Stromal cell of bone marrow (primary cell): ENCODE measurements at places on chromosomes 11 and 22.

DNA sequence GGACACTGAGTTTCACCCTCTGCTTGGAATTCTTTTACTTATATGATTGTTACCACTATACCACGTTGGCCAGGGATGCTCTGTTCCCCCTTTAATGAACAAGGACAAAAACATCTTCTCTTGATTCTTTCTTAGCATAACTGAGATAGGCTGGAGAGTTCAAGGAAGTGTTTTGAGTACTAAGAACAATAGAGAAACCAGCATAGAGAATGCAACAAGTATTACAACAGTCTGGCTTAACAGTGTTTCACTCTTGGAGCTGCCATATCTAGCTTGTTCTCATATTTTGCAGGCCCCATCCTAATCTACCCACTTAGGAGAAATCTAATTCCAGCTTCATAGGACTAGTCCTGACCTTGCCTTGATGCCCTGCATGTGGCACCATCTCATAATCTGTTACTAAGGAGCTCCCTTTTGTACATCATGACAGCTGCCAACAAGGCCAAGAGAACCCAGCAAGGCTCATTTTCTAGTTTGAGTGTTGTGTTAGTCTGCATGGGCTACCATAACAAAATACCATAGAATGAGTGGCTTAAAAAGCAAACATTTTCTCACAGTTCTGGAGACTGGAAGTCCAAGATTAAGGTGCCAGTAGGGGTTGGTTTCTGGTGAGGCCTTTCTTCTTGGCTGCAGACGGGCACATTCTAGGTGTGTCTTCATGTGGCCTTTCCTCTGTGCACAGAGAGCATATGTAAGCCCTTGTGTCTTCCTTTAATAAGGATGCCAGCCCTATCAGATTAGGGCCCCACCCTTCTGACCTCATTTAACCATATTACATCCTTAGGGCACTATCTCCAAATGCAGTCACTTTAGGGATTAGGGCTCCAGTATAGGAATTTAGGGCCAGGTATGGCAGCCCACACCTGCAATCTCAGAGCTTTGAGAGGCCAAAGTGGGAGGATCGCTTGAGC, 37.8 kb downstream of the PACS1 start:
- DNase-seq = no peak

DNA sequence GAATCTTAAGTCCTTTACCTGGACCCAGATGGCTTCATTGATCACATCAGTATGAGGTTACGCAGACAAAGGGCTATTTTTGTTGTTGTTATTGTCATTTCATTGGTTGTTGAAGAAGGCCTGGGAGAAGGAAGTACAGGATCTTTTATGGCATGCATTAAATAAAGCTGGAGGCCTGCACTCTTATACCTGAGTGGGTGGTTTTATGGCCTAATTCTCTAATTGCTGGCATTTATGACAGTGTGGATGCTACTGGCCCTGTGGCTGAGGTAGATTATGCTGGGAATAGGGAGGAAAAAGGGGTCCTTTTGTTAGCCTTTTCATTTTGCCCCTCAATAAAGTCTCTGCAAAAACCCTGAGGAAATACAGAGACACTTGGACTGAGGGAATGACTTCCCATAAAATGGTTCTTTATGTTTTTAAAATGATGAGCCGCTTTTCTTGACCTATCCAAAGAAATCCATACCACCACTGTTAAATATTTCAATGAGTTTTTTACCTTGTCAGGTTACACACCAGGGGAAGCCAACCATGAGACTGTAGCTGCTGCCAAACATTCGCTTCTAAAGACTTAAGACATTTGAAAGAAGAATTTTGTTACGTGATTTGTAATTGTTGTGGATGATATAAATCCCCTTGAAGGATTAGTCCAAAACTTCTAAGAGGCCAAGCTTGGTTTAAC, 6.8 kb downstream of the KMT2A start:
- no peak for DNase-seq

DNA sequence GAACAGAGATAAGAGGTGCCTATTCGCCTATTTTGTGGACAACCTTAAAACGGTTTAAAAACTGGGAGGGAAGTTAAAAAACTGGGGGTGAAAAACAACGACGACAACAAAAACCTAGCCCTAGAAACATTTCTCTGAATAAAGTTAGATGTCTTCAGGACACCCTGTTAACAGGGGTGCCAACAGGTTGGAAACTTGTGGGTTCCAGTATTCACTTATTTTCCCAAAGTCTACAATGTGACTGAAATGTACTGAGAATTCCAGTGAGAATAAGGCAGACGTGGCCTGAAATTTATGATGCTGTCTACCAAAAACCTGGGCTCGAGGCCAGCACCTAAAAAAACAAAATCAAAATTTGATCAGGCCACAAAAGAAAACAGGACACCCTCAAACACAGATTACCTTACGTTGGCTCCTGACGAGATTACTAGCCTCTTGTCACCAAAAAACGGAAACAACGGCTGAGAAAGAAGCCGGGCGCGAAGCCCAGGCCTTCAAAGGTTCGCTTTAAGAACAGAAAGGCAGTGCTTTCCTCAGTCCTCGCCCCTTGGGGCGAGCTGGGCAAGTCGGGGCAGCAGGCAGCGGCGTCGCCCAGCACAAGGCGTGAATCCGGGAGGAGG, 906 bp downstream of the CCDC90B start:
- DNase-seq = no peak

DNA sequence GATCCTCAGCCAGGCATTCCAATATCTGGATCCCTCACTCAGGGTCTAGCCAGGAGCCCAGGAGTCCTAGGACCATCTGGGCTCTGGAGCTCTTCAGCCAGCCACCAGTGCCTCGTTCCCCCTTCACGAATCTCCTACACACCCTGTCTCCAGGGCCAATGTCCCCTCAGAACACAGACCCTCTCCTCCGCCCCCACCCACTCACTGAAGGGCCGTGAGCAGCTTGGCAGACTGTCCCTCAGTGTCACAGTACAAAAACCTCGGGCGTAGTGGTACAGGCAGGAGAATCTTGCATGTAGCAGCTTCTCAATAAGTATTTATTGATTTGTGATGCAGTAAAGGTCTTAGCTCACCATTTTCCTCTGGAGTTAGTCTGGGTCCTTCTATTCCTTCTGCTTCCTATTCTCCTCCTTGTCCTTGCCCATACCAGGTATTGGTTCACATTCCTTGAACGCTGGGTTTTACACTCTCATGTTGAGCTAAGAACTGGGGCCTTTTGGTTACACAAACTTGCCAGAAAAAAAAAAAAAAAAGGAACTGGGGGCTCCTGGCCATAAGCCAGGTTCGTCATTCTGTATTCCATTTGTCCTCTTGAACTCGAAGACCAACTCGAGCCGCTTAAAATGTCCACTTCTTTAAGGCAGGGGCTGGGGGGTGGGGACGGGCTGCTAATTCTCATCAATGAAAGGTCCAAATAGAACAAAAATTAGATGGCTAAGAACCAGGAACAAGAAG, 2.3 kb downstream of the CXCR5 start:
- DNase-seq = no peak

GRCh38 chr22:24402460-24403192, 24.8 kb upstream of the ADORA2A start:
- peak; percentile 83 for DNase-seq

DNA sequence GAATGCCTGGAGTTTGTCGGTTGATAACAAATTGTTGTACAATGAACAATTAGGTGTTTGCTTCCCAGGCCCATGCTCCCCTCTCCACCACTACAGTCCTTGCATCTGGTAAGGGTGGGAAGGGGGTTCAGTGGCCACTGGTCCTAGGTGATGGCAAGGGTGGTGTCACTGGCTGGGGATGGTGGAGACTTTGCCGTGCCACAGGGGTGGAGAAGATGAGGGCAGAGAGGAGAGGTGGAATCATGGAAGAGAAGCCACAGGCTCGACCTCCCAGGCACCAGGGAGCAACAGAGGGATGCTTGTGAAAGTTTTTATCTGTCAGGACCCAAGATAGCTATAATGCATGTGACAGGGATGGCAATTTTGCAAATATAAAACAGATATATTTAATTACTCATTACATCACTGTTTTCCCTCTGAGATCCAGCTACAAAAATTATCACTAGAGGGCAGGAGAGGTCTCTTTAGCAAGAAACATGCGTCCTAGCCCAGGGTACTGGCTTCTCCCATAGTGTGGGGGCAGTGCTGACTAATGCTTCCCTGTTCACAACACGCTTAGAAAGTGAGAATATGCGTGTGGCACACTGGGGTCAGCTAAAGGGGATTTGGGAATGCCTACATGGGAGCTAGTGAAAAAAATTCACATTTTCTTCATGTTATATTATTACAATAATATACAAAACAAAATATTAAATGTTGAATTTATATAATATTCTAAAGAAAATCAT, 49.0 kb upstream of the AMPD3 start:
- peak; percentile 82 for DNase-seq

DNA sequence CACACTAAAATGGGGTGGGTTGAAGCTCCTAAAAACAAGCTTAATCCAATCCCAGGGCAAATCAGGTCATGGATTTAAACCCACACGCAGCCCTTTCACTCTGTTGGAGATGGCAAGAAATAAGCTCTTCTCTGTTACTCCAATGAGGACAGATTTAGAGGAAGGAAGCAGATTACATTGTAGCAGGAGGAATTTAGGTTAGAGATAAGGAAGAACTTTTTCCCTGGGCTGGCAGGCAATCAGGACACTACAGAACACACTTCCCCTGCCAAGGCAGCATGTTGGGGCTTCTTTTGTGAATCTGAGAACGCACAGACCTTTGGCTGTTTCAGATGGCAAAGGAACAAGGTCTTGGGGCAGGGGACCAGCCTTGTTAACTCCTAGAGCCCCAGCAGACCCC, 46.2 kb downstream of the C11orf58 start:
- no peak for DNase-seq

- DNase-seq = no peak
These were observed 5.8 kb downstream of the PATZ1 start for GRCh38 chr22:31340360-31340759.

- peak; percentile 28 for DNase-seq
These were observed at the start of gene PGAP2 for GRCh38 chr11:3807909-3808860. Gene PGAP2 (plus strand): TSS chr11:3808560. CDS start chr11:3811260, 2,700 bp downstream.

DNA sequence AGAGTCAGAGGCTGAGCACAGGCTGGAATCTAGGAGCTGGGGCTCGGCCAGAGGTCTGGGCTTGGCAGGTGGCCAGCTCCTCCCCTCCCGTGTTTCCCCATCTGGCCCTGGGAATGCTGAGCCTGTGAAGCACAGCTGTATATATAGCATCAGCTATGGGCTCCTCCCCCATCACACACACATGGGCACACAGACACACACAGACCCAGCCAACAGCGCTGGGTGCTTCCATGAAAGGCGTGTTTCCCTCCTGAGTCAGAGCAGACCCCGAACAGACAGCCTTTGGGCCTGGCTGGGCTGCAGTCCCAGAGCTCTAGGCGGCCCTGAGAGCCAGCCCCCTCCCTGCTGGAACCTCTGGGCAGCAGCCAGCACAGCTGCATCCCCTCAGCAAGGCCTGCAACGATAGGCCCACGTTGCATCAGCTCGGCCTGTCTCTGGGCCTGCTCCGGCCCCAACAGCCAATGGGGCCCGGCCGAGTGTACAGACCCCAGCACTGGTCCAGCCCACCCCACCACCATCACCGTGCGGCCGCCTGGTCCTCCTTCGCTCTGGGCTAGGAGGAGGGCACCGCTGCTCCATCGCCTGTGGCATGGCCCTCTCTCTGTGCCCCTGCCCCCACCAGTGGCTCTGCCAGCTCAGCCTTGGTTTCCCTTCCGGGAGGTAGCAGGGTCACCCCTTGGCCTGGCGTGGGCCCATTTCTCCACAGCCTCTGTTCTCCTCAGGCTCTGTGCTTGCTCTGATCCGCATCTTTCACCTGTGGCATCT, 7.6 kb upstream of the SERPINH1 start:
- peak; percentile 97 for DNase-seq

DNA sequence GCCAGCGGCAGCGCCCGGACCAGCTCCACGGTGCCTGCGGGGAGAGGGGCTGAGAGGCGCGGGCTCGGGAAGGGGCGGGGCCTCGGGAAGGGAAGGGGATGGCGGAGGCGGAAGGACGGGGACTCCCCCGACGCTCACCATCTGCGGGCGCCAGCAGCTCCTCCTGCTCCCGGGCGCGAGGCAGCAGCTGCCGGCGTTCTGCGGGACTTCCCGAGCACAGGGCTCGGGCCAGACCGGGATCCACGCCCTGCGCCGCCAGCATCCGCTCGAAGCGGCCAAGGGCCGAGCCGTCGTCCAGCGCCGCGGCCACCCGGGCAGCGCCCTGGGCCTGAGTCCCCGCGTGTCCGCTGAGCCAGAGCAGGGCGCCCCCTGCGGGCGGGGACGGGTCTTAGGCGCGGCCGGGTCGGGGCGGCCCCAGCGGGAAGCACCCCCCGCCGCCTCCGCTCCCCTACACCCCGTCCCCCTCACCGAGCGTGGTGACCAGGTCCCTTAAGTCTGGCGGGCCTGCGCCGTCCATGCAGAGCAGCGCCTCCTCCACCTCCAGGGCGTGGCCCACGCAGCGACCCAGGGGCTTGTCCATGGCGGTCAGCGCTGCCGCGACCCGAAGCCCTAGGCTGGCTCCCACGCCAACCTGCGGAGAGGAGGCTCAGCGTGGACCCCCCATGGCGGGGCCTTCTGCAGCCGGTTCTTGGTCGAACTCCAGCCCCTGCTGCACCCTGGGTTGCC, 873 bp upstream of the SCO2 start:
- DNase-seq = no peak

GRCh38 chr11:17145972-17146371, 61.8 kb downstream of the PIK3C2A start:
- DNase-seq = no peak

DNA sequence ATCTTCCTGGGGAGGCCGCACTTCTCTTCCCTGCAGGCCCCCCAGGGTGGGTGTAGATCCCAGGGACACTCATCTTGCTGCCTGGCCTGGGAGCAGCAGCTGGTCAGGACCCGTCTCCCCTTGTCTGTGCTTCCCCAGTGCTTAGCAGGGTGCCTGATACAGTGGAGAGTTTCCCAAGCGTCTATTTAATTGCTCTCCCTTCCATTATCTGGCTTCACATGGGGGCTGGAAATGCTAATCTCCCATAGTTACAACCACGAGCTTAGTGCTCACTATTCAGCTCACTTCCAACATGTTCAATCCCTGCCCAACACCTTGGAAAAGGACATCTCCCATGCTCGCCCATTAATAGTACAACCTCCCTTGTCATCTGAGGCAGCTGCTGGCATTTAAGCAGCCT, 100.5 kb downstream of the DSCAML1 start:
- no peak for DNase-seq

- DNase-seq = no peak
These were observed 7.0 kb upstream of the DDX17 start for GRCh38 chr22:38513063-38513462.

GRCh38 chr11:10287140-10287539, 6.9 kb downstream of the SBF2 start:
- DNase-seq = no peak

DNA sequence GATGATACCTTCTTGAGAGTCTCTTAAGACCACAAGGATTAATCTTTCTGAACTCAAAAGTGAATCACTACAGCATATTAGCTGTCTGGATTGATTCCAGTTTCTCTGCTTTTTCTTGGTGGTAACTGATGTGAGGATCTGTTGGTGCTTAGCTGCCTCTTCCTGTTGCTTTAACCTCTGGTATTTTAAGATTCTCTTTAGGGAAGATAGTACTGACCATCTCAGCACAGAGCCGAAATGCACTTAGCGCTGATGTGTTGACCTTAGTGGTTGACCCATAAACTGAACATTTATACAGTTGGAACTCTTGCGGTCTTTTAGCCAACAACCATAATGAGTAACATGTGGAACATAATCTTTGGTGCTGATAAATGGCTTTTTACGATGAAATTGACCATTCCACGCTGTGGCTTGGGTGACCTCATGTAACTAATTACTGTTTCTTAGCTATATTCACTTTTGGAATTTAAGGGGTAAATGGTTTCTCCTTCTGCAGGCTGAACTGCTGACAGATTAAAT, 33.7 kb downstream of the APLP2 start:
- DNase-seq = peak; percentile 95
